CD4-positive, alpha-beta T cell treated with Interleukin-10 for 1 hour (primary cell): ENCODE measurements at places on chromosomes 3 and 15.

- DNase-seq: no peak
Observed at GRCh38 chr3:10531031-10531430, 25.6 kb upstream of the ATP2B2 start.

GRCh38 chr3:58049143-58049785 lies 41.0 kb downstream of the FLNB start:
- no peak for DNase-seq

DNA sequence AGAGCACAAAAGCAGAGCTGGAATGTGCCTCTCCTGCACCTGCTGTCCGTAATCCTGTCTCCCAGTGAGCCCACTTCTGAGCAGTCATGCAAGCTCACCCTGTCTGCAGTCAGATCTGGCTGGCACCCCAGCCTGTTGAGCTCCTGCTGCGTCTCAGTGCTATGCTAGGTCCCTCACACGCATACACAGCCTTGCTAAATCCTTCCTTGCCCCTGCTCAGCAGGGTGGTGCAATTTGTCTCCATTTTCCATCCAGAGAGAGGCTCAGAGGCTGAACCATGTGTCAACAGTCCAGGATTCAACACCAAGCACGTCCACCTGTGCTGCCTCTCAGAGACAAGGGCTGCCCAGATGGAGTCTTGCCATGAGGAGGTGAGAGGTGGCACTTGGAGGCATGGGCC lies 11.0 kb downstream of the POMGNT2 start:
- no peak for DNase-seq

DNA sequence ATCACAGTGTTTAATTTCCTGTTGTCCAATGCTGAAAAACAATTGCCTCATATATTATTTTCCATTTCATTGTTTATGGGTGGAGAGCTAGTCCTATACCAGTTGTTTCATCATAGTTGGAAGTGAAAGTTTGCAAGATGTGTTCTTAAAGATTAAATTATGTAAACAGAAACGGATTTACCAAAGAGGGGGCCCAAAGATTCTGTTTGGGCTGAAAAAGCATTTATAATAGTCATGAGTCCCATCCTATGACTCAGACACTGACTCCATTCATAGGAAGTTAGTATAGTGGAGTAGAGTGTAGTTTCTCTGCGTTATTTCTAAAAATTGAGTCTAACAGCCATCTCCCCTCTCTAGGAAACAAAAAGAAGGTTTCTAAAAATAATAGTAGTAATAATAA lies 24.3 kb downstream of the NFKBIZ start:
- DNase-seq: no peak

DNA sequence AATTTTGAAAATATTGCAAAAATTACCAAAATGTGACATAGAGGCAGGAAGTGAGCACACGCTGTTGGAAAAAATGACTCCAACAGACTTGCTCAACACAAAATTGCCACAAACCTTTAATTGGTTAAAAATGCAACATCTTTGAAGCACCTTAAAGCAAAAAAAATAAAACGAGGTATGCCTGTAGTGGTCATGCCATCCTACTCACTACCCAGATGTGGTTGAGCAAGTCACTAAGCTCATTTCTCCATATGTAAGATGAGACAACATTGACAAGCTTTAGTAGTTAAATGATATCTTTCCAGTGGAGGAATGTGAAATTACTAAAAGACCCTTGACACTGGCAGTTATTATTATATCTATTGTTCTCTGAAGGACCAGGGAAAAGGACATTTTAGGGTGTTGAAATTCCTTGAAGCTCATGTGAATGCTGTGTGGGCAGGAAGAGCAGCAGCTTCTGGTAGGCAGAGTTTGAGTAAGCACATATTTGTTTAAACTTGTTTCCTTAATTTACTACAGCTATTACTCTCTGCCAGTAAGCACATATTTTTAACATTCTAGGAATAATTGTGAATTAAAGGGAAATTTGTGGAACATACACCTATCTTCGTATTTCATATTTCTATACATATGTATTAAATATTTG lies 131.6 kb upstream of the P2RY1 start:
- no peak for DNase-seq

DNA sequence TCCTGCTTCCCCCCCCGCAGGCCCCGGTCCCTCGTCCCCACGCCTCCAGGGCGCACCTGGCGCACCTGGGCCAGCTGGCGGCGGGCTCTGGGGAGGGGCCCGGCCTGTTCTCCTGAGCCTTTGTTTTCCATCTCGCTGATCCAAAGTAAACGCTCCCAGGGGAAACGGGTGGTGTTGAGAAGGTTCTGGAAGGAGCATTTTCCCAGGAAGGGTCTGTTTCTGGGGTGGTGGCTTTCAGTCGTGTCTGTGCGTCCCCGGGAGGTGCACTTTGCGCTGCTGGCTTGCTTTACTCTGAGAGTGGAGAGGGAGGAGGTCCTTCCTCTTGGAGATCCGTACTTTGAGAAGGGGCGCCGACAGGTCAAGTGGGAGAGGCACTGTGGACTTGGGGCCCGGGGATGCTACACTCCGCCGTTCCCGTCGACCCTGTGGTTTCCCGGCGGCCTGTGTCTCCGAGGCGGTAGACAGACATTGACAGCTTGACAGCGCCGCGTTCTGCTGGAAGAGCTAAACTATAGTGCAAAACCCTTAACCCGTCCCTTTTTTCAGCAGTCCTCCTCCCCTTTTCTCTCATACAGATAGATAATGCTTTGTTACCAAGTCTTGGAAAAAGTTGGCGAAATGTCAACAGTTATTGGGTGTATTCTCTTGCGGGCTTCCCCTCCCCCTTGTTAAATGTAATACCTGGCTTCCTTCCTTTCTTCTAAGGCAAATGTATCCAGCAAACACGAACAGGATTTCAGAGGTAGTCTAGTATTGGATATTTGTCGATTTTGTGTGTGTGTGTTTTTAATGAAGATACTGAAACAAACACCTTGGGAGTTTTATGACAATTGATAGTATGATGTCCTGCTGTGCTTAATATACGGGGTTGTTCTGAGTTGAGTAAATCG lies 6.5 kb downstream of the TPM1 start:
- peak; percentile 34 for DNase-seq

- DNase-seq: no peak
Observed at GRCh38 chr3:180420016-180420415, 181.9 kb upstream of the TTC14 start.

- DNase-seq: no peak
Observed at GRCh38 chr3:39540162-39540921, 72.9 kb downstream of the MOBP start.

- no peak for DNase-seq
Observed at GRCh38 chr15:61649046-61649445, 411.2 kb downstream of the VPS13C start.

- no peak for DNase-seq
Observed at GRCh38 chr15:78004919-78005634, 72.4 kb downstream of the TBC1D2B start.

DNA sequence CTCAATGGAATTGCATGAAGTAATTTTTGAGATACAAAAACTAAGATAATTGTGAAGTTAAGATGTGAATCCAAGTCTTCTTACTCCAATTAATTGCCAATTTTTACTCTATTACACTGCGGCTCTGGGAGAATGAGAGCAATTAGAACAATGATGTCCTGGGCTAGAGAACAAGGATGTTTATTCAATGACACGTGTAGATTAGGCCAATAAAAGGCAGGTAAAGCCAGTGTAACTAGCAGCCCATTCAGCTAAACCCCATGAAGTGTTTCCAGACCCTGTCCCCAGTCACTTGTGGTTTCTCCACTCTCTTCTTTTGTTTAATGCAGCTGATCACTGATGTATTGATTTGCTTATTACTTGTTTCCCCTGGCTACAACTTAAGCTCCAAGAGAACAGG lies 381.1 kb upstream of the ARHGEF26 start:
- no peak for DNase-seq

DNA sequence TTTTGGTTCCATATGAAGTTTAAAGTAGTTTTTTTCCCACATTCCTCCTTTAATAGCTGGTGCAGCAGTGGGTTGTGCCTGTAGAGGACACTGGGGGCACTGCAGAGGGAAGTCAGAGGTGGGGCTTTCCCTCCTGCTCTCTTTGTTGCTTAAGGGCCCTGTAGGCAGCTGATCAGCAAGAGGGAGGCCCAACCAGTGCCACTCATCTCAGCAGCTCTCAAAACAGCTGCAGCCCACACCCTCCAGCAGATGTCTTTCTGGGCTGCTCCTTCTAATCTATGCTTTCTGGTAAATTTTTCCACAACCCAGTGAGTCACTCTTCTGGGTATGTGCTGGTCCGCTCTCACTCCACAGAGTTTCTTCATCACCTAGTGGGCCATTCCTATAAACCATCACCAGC lies 263.8 kb downstream of the FEZF2 start:
- no peak for DNase-seq

DNA sequence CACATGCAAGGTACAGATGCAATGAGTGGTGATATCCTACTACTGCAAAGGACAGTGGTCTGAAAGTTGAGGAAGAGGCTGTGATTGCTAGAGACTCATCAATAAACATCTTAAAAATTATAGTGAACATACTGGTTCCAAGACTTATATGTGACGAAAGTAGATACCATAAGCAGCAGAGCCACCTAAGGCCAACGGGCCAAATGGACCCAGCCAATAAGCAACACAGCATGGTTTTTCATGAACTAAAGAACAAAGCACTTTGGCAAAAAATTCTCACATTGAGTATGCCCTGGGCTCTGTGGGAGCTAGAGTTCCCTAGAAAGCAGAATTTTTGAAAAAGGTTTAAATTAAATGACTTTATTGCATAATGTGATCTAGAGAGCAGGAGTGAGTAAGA lies 272.1 kb downstream of the SI start:
- no peak for DNase-seq

DNA sequence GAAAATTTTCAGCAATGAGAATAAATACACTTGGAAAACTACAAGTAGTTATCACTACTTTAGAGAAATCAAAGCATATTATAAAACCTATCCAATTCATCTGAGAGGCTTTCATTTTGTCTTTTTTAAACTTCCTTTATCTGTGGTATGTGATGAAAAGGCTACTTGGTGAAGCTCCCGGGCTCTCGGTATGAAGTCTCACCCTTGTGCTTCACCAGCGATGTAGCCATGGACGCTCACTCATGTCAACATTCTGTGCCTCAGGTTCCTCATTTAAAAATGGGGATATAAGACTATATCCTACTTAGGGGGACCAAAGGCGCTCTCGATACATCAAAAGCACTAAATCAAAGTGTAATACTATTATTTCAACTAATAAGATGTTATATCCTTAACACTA lies 14.9 kb downstream of the SATB1 start:
- no peak for DNase-seq

GRCh38 chr3:127296166-127296565 lies 8.3 kb upstream of the PRR20G start:
- no peak for DNase-seq

DNA sequence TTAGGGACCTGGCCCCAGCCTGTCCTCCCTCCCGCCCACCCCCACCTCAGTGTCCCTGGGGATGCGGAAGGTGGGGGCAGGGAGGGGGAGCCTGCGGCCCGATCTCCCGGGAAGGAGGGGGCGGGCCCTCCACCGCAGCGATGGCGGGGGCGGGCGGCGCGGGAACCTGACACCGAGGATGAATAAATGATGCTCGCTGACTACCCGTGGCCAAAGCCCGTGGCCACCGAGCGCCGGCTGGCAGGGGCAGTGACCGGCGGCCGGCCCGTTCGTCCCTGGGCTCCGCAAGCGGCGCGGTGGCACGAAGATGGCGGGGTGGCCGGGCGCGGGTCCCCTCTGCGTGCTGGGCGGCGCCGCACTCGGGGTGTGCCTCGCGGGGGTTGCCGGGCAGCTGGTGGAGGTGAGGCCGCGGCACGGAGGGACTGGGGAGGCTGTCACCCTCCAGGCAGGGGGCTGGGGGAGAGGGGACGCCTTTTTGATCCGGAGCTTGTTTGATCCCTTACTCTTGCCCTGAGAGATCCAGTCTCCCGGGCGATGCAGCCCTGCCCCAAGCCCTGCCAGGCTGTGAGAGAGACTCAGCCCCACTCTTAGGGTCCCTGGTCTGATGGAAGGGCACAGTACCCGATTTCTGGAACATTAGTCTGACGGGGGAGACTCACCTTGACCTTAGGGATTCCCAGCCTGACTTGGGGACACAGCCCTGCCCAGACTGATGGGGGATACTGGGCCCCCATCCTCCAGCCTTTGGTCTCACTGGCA lies at the start of gene TMIE:
Gene TMIE, plus strand, starts transcription at position 212 of the 759 bp plus-strand sequence. Its CDS starts 96 bp downstream, at position 308.
- no peak for DNase-seq

DNA sequence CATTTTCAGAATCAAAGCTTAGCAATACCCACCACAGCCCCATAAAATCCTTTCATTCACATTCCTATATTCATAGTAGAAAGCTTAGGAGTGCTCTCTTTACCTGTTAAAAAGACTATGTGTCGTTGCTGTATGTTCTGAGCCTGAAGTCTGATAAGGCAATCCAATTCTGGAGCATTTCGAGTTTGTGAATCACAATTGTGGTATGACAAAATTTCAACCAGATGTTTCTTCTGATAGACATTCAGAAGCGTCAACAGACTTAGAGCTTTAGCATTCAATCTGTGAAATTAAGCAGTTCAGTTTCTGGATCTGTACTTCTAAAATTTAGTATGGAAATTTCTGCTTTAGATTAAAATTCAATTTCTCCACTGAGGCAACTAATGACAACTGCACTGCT lies 58.3 kb downstream of the TASOR start:
- no peak for DNase-seq

DNA sequence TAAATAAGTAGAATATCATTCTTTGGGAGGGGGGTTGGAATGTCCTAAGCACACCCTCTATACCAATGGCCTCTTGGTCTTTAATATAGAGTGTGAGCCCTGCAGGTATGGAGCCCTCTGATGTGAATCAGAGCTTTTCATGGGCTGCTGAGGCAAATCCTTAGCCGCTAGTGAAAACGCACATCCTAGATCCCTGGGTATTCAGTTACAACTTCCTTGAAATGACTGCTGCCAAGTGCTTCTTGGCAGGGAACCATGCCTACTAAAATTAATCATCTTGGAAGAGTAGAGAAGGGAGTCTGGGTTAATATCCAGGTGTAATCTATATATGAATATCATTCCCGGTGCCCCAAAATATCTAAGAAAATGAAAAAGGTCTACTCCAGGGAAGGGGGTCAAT lies 109.1 kb downstream of the POLQ start:
- no peak for DNase-seq

DNA sequence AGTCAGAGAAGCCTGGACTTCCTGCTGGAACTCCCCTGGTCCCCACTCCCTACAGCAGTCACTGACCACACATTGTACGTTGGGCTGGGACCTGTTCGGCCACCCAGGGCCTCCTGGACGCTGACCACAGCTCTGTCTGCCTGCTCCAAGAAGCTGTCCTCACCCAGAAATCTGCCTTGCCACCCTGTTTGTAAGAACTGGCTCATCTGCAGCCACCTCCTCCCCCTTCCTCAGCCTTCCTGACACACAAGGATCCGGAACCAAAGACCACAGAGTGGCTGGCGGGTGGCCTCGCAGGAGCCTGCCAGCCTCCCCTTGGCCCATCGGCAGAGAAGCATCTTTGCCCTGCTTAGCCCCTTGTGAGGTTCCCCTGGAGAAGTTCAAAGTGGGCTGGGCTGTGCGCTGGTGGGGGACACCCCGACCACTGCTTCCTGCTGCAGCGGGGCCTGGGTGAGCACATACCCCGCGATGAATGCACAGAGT lies 91.9 kb downstream of the PCSK6 start:
- no peak for DNase-seq

DNA sequence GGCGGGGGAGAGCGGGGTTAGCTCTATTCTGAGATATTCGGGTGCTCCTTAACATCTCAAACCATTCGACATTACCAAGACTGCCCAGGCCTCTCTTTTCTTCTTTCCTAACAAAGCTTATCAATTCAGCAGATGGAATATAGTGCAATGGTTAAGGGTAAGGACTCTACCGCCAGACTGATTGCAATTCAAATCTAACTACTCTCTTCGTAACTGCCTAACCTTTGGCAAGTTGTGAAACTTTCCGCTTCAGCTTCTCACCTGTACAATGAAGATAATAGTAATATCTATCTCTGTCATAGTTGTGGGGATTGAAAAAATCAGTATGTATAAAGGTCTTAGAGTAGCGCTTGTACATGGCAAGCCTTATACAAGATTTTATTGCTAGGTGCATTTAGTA lies 972 bp downstream of the UBA5 start:
- no peak for DNase-seq
